Hematopoietic multipotent progenitor cell treated with erythropoietin and hydrocortisone succinate and interleukin-3 and kit ligand, for 6 days (in vitro differentiated cells): ENCODE measurements at places on chromosomes 16 and 17.

GRCh38 chr16:68455631-68456030, 7.3 kb upstream of the SMPD3 start:
- DNase-seq = no peak

- peak; percentile 52 for DNase-seq
Observed at GRCh38 chr17:81094509-81095382, 59.8 kb downstream of the BAIAP2 start.

- DNase-seq = no peak
Observed at GRCh38 chr17:48735062-48735351, 6.5 kb upstream of the HOXB13 start.

DNA sequence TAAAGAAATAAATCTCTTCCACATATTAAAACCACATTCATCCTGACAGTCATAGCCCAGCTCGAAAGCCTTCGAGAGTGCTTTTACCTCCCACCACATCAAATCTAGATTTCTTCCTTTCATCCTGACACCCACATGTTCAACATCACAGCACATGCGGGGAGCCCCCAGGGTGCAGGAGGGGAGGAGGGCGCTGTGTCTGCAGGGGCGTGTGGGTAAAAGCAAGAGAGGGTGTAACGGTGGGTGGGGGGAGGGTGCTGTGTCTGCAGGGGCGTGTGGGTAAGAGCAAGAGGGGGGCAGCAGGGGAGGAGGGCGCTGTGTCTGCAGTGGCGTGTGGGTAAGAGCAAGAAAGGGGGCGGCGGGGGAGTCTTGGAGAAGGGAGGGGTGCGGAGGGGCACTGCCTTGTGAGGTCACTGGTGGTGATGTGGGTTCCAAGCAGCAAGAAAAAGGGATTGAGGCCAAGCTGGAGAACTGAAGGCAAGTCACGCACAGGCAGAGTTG, 34.7 kb downstream of the ADCY9 start:
- no peak for DNase-seq

- no peak for DNase-seq
Observed at GRCh38 chr16:7638306-7638705, 305.7 kb downstream of the RBFOX1 start.

DNA sequence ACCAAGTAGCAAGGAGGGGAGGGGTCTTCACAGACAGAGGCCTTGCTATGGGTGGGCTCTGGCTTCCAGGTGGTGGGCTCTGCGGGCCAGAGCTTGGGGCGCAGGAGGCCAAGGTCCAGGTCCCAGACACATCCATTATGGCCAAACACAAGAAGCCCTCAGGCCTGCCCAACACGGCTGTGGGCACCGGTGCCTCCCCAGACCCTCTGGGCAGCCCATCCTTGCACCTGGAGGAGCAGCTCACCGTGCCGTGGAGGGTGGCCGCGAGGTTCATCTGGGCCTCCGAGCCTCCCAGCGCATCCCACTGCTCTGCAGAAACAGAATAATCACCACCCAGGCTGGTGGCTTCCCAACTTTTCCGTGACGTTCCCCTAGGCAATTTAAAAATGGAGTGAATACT, 55.9 kb downstream of the TBC1D16 start:
- no peak for DNase-seq

DNA sequence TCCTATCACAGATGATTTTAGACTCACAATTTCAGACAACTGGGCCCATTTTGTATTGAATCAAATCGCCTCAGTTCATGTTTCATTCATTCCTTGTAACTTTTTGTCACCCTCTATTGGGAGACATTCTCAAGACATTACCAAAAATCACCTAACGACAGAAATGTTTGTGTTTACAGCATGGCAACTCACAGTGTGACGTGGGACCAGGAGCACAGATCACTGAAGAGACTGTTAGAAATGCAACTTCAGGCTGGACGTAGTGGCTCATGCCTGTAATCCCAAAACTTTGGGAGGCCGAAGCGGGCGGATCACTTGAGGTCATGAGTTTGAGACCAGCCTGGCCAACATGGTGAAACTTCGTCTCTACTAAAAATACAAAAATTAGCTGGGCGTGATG, 249.6 kb downstream of the NTN1 start:
- DNase-seq = no peak

- no peak for DNase-seq
Observed at GRCh38 chr16:80023865-80024264, 423.3 kb upstream of the MAF start.

GRCh38 chr17:794876-795275, 12.7 kb downstream of the MRM3 start:
- DNase-seq = peak; percentile 81

DNA sequence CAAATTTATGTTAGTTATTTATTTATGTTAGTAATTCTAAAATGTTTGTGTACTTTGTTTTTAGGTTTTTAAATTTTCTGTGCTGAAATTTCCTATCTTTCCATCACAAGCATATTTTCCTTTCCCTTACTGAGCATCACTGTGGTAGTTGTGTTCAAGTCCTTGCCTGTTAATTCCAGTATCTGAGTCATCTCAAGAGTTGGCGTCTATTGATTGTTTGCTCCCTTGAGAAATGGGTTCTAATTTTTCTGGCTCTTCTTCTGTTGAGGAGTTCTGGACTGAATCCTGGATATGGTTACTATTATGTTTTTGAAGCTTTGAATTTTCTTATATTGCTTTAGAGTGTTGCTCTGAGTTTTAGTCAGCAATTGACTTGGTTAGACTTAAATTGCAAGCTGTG, 56.3 kb downstream of the GAN start:
- no peak for DNase-seq

GRCh38 chr16:3020247-3020603, at the start of gene TNFRSF12A:
Gene TNFRSF12A, plus strand, starts transcription at chr16:3020368. Its CDS starts 30 bp downstream, at chr16:3020398.
- peak; percentile 90 for DNase-seq
